ENCODE measurements at places on chromosomes 7 and 10.
A peak's percentile ranks its signal among the peaks of the same experiment; 100 is the strongest.

- no peak for DNase-seq
These were observed 31.0 kb downstream of the PDE1C start for GRCh38 chr7:32039000-32039756.

DNA sequence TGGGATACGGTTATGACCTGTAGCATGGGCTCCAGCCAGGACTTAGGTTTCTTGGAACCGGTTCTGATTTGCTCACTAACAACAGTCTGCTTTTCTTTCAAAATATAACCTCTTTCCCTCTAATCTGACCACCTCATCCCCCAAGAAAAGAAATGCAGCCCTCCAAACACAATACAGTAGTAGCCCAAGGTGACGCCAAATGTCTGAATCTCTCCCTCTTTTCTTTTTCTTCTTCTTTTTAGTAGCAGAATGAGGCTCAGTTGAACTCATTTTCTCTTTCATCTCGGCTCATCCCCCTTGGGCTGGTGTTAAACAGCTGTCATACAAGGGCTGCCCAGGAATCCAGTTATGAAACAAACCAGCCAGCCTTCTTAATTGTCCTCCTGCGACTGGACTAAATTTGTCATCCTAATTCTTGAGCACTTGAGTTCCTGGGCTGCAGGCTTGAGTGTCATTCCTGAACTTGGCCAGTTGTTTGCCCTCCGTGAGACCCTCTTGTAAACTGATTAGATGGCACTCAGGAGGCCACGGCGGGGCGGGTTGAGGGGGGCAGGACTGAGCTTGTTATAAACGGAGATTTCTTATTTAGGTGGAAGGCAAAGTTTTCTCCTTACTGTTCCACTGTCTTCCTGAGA, 94.8 kb downstream of the SORCS3 start:
- DNase-seq, result no peak

- DNase-seq, result no peak
These were observed 28.3 kb upstream of the FIS1 start for GRCh38 chr7:101273206-101273605.

- DNase-seq, result no peak
These were observed 40.6 kb downstream of the ZNF438 start for GRCh38 chr10:30990971-30991646.

- no peak for DNase-seq
These were observed 74.9 kb downstream of the AKR1C4 start for GRCh38 chr10:5271526-5271925.

DNA sequence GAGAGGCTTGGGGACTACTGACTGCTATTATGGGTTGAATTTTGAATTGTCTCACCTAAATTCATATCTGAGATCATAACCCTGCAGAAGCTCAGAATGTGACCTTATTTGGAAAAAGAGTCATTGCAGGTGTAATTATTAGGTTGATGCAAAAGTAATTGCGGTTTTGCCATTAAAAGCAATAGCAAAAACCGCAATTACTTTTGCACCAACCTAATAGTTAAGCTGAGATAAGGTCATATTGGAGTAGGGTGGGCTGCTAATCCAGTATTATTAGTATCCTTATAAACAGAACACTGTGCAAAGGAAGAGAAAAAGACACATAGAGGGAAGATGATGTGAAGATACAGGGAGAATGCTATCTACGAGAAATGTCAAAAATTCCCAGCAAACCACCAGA, 82.3 kb downstream of the AOAH start:
- no peak for DNase-seq

GRCh38 chr10:23448802-23449570, 10.1 kb downstream of the OTUD1 start:
- peak; percentile 19 for DNase-seq

DNA sequence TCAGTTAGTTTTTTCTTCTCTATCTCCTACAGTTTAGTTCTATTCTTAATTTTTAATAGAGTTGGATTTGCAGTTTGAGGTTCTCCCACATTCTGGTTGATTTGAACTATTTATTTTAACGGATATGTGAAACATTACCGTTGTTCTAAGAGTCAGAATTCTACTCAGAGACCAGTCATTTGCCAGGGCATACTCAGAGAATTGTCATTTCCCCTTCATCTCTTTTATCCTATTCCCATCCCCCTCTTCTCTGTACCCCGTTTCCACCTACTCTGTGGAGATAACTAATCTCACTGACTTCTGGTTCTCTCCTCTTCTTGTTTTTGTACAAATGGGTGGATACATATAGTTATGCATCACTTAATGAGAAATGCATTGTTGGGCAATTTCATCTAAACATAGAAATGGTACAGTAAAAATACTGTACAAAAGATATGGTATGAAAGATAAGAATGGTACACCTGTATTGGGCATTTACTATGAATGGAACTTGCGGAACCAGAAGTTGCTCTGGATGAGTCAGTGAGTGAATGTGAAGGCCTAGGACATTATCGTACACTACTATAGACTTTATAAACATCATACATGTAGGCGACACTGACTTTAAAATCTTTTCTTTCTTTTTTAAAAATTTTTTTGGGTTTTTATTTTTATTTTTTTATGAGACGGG, 53.1 kb downstream of the INPP5F start:
- no peak for DNase-seq

GRCh38 chr7:133919810-133920209, 207.3 kb upstream of the LRGUK start:
- no peak for DNase-seq

GRCh38 chr10:35340975-35341374, 4.7 kb downstream of the CCNY start:
- DNase-seq, result no peak

DNA sequence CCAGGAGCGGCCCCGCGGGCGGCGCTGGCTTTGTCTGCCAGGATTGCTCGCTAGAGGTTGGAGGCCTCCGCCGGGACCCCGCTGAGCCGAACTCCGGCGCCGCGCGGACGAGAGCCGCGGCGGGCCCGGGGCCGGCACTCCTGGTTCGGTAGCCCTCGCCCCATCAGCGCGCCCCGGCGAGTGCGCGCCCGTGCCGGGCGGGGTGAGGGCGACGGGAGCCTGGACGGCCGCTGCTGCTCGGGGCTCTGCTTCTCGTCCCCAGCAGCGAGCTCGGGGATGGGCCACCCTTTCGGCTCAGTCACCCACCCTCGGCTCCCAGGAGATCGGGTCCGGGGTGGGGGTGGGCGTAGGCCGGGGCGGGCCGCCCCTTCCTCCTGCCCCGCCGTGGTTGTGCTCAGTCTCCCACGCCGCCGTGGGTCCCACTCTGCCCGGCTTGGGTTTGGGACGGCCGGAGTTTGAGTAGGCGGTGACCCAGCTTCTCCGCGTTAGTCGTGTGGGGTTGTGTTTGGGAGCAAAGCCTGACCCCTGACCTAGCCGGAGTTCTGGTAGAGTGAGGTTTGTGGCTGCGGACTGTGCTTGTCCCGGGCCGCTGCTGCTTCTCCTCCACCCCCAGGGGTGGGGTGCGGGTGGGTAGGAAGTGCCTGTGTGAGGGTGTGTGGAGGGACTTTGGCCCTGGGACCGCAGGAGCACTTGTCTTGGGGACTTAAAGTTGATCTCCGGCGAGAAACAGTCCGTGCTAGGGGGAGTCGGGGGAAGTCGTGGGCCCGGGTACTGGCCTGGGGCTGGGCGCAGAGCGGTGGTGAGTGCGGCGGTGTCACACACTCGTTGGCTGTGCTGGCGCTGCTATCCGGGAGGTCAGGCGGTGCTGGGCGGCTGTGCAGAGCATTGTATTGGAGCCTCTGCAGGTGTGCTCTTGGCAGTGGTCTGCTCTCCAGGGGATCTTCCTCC, 677 bp downstream of the TSPAN14 start:
- DNase-seq, result peak; percentile 17

GRCh38 chr7:120156476-120156875, 116.5 kb upstream of the KCND2 start:
- DNase-seq, result no peak

DNA sequence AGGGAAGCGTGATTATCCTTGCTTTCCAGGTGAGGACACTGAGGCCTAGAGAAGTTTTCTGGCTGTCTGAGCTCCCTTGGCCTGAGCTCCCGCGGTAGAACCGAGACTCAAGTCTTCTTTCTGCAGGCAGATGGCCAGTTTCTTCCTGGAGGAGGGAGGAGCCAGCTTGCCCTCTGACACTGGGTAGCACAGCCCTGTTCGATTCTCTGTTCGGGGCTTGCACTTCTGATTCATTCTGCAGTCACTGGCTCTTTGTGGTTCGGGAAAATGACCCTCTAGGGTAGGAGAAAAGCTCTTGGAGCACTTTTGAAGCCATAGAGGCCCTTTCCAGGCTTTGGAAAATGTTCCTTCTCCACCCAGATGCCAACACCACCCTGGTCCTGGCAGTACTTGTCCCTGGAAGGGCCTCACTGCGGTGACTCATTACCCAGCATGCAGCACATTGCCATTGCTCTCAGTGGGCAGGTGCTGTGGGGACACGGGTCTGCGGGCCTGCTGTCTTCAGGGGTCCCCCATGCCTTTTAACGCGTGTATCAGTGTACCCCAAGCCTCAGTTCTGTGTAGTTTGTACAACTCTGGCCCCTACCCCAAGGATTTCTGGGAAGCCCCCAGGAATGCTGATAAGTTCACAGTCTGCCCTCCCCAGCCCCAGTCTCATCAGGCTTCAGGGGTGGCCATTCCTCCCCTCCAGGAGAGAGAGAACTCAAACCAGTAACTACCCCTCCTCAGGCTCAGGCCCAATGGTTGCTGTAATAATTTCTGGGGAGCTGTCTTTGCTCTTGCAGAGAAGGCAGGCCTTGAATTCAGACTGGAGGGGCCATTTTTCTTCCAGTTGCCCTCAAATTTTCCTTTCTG, 11.9 kb downstream of the CHST3 start:
- DNase-seq, result peak; percentile 80

GRCh38 chr10:4370376-4370775, 455.6 kb upstream of the AKR1E2 start:
- no peak for DNase-seq

GRCh38 chr7:37320848-37321468, 127.7 kb downstream of the ELMO1 start:
- DNase-seq, result peak; percentile 64

- peak; percentile 35 for DNase-seq
These were observed 9.8 kb upstream of the SHTN1 start for GRCh38 chr10:117014835-117015234.

DNA sequence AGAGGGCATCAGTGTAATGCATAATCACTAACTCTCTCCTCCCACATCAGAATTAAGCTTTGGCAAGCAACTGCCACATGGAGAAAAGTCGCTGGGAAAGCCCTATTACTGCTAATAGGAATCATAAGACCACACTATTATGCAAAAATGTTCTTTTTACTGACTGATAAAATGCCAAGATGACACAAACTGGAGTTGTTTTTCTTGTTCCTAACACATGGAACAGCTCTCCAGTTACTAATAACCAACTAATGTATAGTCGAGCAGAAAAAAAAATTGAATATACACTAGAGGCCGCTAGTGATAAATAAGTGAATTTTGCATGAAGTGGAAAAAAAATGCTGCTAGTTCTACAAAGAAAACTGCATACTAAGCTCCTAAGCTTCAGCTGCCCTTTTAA, 165.6 kb downstream of the TPK1 start:
- peak; percentile 4 for DNase-seq

DNA sequence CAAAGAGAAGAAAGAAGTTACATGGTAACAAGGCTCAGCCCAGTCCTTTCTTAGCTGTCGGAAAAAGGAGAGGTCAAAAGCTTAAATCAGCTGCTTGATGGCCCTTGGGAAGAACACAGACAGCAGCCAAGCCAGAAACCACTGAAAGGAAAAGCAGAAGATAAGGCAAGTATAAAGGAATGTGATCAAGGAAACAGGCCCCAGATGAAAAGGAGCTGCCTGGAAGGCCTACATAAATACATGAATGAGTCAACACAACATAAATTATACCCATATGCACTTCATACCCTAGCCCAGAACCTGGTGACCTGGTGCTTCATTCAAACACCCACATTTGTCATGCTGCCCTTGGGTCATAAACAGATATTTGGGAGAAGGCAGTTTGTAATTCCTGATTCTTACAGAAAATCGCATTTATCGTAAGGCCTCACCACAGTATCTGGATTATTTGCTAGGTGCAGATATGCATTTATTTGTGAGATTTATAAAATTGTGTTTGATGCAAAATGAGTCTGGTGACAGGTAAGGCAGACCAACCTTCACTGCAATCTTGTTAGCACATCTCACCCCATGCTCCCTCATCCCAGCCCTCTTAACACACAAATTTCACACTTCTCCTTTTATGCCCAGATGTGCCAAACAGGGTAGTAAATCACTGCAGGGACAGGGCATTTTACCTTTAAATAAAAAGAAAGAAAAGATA, 94.9 kb upstream of the KCNIP2 start:
- peak; percentile 85 for DNase-seq

DNA sequence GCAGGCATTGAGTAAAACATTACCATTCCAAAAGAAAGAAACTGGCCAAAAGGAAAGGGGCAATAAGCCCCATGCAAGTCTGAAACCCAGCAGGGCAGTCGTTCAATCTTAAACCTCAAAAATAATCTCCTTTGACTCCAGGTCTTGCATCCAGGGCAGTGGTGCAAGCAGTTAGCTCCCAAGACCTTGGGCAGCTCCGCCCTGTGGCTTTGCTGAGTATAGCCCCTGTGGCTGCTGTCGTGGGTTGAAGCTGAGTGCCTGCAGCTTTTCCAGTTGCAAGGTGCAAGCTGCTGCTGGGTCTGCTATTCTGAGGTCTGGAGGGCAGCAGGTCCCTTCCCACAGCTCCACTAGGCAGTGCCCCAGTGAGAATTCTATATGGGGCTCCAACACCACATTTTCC, 580.1 kb upstream of the AUTS2 start:
- DNase-seq, result no peak

DNA sequence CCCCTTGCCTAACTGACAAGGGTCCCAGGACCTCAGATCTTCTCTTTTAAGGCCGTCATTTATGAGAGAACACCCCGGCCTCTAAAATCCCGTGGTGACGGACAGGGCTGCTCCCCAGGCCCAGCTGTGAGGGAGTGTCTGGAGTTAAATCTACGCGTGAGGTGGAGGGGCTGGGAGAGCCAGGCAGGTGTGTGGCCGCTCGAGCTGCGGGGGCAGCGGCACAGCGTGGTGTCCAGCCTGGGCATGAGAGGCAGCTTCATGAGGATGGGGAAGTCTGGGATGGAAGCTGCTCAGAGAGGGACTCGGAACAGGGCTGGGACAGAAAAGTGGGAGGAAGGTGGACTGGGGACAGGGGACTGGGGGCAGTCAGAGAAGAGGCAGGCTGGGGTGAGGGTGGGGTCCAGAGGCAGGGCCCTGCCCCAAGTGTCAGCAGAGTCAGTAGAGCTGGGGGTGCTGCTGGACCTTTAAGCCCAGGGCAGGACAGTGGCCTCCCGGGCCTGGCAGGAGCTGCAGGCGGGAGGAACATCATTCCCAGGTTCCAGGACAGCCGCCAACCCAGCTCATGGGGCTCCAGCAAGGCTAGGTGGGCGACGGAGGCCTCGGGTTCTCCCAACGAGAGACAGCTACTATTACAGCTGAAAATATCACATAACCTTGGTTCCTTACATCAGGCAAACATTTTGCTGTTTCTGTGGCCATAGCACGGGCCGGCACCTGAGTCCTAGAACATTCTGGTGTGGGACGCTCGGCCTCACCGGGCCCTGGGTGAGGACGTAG, 55.2 kb downstream of the JAKMIP3 start:
- DNase-seq, result no peak

GRCh38 chr10:20118119-20118518, 301.9 kb downstream of the PLXDC2 start:
- no peak for DNase-seq

All from A172 (cell line).